ENCODE measurements at places on chromosomes 7 and 10. TPM values are rescaled to one million over a fixed set of nuclear protein-coding genes. Genes with fewer than 3 reads are reported as not detected.

The MCMBP gene
- total RNA-seq = 125 TPM

The ACSM6 gene
- total RNA-seq = not detected

The PLAC9 gene
- total RNA-seq = not detected

The TRIM50 gene
- total RNA-seq = not detected

The MACC1 gene
- total RNA-seq = not detected

The SPDYE3 gene
- total RNA-seq = not detected

The PNLIPRP1 gene
- total RNA-seq = not detected

The OR9A2 gene
- total RNA-seq = not detected

The FXYD4 gene
- total RNA-seq = not detected

The ST8SIA6 gene
- not detected for total RNA-seq

The MGMT gene
- total RNA-seq = 19.6 TPM

The SLC26A3 gene
- total RNA-seq = not detected

The MINDY4 gene
- total RNA-seq = 1.2 TPM

The AS3MT gene
- 0.79 TPM for total RNA-seq

The DOCK4 gene
- 0.89 TPM for total RNA-seq

The MXI1 gene
- total RNA-seq = 22.7 TPM

The NFKB2 gene
- total RNA-seq = 300 TPM

The CFAP69 gene
- total RNA-seq = not detected

The SAP25 gene
- total RNA-seq = 9.2 TPM

The TMEM273 gene
- total RNA-seq = 36.4 TPM

The ALOX5 gene
- total RNA-seq = 2.4 TPM

The CRYGN gene
- total RNA-seq = not detected

The KCNMA1 gene
- not detected for total RNA-seq

The SPDYE8 gene
- not detected for total RNA-seq

The SPAG6 gene
- total RNA-seq = not detected

The SCIN gene
- not detected for total RNA-seq

The XRCC2 gene
- 28.5 TPM for total RNA-seq

The HOXA4 gene
- not detected for total RNA-seq

The FAM25G gene
- total RNA-seq = not detected

The CFTR gene
- total RNA-seq = not detected

The PPP1R17 gene
- total RNA-seq = not detected
